ENCODE measurements at places on chromosomes 13 and 19.

DNA sequence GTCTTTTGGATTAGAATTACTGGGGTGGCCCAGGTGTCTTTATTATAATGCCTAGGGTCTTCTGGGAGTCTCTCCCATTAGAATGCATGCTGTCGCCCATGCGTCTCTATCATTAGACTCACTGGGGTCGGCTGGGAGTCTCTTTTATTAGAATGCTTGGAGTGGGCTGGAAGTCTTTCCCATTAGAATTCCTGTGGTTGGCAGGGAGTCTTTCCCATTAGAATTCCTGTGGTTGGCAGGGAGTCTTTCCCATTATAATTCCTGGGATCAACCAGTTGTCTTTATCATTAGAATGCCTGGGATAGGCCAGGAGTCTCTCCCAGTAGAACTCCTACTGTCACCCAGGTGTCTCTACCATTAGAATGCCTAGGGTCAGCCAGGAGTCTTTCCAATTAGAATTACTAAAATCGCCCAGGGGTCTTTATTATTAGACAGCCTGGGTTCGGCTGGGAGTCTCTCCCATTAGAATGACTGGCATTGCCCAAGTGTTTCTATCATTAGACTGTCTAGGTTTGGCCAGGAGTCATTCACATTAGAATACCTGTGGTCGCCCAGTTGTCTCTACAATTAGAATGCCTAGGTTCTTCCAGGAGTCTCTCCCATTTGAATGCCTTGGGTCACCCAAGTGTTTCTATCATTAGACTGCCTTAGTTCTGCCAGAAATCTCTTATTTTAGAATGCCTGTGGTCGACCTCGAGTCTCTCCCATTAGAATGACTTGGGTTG is 1558.5 kb downstream of the UQCRFS1 start:
- DNase-seq = no peak
- no peaks in the 10 kb centered on the region for H3K4me1 ChIP-seq
- H3K27me3 ChIP-seq = no peaks in the 10 kb centered on the region
- no peak overlapping the region for H3K4me3 ChIP-seq
- H3K27ac ChIP-seq = no peak overlapping the region

- no peaks in the 10 kb centered on the region for H3K4me1 ChIP-seq
- no peaks in the 10 kb centered on the region for H3K27me3 ChIP-seq
- no peak overlapping the region for H3K4me3 ChIP-seq
- H3K36me3 ChIP-seq = no peaks in the 10 kb centered on the region
Measured at GRCh38 chr13:76000131-76000530, 364.0 kb downstream of the LMO7 start.

DNA sequence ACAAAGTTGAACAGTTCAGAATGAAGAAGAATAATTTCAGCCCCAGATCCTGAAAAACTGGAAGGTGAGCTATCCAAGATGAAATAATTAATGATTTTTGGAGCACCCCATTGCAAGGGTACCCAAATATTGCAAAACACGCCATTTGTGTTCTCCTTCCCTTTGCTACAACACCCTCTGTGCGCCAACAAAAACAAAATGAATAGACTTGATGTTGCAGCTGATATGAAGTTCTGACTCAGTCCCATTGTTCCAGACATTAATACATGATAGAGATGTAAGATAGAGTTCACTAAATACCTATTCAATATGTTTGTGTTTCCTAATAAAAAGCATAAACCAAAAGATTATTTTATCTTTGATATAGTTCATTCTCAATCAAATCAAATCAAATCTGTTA is 287.5 kb upstream of the SOX21 start:
- H3K27ac ChIP-seq = no peak overlapping the region
- H3K36me3 ChIP-seq = no peaks in the 10 kb centered on the region
- no peak for DNase-seq
- H3K27me3 ChIP-seq = no peaks in the 10 kb centered on the region

DNA sequence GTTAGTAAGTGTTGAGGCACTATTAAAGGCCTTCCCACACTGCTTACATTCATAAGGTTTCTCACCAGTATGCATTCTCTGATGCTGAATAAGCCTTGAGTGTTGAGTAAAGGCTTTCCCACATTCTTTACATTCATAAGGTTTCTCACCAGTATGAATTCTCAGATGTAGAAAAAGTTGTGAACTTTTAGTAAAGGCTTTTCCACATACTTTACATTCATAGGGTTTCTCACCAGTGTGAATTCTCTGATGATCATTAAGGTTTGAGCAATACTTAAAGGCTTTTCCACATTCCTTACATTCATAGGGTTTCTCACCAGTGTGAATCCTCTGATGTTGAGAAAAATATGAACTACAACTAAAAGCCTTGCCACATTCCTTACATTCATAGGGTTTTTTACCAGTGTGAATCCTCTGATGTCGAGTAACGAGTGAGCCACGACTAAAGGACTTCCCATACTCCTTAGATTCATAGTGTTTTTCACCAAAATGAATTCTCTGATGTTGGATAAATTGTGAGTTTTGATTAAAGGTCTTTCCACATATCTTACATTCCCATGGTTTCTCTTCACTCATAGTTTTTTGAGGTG is 24.2 kb downstream of the ZNF829 start:
- no peak overlapping the region for H3K27ac ChIP-seq
- no peaks in the 10 kb centered on the region for H3K4me1 ChIP-seq
- H3K36me3 ChIP-seq = no peaks in the 10 kb centered on the region
- DNase-seq = no peak
- no peaks in the 10 kb centered on the region for H3K27me3 ChIP-seq

GRCh38 chr13:76741624-76742023 is 144.6 kb downstream of the KCTD12 start:
- H3K36me3 ChIP-seq = no peaks in the 10 kb centered on the region
- H3K27me3 ChIP-seq = no peaks in the 10 kb centered on the region
- no peak overlapping the region for H3K27ac ChIP-seq
- H3K4me1 ChIP-seq = no peaks in the 10 kb centered on the region
- DNase-seq = no peak
- H3K4me3 ChIP-seq = no peak overlapping the region
